Central memory CD8-positive, alpha-beta T cell (primary cell): ENCODE measurements at places on chromosomes 16 and 17.

DNA sequence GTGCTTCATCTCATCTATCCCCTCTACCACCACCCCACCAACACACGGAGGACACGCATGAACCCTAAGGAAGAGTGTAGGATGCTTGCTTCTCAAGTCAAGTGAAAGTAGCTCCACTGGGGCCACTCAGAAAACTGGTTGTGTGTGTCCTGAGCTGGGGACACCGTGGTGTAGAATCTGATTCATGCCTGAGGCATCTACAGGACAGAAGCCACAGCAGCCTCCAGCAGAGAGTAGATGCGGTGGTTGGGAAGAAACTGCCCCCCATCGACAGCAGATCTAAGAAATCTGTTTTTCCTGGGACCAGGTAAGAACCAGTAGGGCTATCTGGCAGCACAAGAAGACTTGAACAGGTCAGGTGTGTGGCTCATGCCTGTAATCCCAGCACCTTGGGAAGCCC lies 51.9 kb upstream of the HLF start:
- no peak overlapping the region for H3K27ac ChIP-seq
- H3K27me3 ChIP-seq: peaks cover 12% of the 10 kb centered on the region
- no peak overlapping the region for H3K4me3 ChIP-seq
- DNase-seq: no peak

DNA sequence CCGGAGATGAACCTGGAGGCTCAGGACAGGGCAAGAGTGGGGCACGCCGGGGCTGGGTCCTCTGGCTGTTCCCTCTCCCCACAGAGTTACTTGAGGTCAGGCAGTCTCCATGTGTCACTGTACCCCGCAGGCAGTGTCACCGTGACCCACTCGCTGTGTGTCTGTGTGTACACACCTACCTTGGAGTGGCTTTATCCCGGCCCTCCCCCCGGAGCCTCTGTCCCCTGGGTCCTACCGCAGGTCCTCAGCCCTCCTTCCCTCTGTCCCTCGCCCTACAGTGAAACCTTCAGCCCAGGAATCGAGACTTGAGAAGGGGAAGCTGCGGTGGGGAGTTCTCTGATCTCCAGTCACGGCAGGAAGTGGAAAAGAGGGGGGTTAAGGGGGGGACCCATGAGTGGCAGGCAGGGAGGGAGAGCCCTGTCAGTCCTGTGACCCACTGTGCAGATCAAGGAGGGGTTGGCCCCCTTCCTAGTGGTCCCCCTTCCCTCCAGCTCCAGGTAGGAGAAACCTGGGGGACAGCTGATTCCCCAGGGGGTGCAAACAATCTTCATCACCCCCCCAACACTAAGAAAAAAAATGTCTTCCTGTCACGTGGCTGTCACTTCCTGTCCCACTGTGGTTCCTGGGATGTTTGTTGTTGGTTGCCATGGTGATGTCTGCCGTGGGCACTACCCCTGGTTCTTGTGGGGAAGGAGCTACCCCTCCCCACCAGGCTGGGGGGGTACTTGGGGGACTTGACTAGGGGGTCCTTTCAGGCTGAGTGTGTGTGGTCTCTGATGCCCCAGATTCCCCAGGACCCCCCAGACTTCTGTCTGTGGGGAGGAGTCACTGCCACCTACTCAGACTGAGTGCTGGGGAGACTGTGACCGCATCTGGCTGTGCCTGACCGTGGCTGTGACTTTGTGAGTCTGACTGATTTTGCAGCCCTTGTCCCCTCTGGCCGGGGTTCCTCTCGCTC lies 13.7 kb downstream of the RARA start:
- peak; percentile 96 for DNase-seq
- peaks cover 79% of the 10 kb centered on the region for H3K36me3 ChIP-seq
- H3K4me1 ChIP-seq: peaks cover 92% of the 10 kb centered on the region
- H3K4me3 ChIP-seq: peak overlapping the region; percentile 79

DNA sequence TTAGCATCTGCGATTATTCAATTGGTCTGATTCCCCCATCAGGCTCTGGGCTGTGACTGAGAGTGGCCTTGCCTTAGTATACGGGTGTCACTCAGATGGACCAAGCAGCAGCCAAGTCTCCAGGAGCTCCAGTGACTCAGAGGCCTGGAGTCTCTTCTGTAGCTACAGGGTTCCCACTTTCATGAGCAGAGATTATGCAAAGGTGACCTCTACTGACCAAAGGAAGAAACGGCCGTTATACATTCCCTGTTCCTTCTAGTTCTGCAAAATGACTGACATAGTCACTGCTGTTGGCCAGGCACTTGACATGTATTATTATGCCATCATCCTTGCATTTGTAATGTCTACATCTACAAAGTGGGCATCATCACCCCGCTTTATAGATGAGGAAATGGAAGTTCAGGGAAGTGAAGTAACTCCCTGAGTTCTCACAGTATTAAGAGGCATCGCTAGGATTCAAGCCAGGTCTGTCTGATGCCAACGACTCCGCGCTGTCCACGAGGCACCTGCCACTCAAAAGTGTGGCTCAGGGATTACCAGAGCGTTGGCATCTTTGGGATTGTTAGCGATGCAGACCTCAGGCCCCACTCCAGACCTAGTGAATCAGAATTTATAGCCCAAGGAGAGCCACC lies 23.3 kb downstream of the SLC38A7 start:
- H3K4me3 ChIP-seq: no peak overlapping the region
- no peaks in the 10 kb centered on the region for H3K4me1 ChIP-seq
- H3K27ac ChIP-seq: no peak overlapping the region
- H3K27me3 ChIP-seq: no peaks in the 10 kb centered on the region
- H3K36me3 ChIP-seq: no peaks in the 10 kb centered on the region

GRCh38 chr16:4709481-4709880 lies 16.1 kb downstream of the NUDT16L1 start:
- H3K27me3 ChIP-seq: no peaks in the 10 kb centered on the region
- H3K27ac ChIP-seq: no peak overlapping the region
- peaks cover 34% of the 10 kb centered on the region for H3K36me3 ChIP-seq
- DNase-seq: no peak
- H3K4me3 ChIP-seq: no peak overlapping the region
- H3K4me1 ChIP-seq: peaks cover 5% of the 10 kb centered on the region

GRCh38 chr16:14043278-14043677 lies 27.8 kb upstream of the MRTFB start:
- no peaks in the 10 kb centered on the region for H3K36me3 ChIP-seq
- DNase-seq: no peak
- H3K27ac ChIP-seq: no peak overlapping the region
- H3K27me3 ChIP-seq: peaks cover 4% of the 10 kb centered on the region
- H3K4me3 ChIP-seq: no peak overlapping the region

- peaks cover 30% of the 10 kb centered on the region for H3K4me1 ChIP-seq
- H3K36me3 ChIP-seq: peaks cover 33% of the 10 kb centered on the region
- DNase-seq: no peak
- H3K27ac ChIP-seq: peak overlapping the region; percentile 99
- H3K4me3 ChIP-seq: peak overlapping the region; percentile 96
Observed at GRCh38 chr17:44221862-44222111, 2.3 kb upstream of the UBTF start.

DNA sequence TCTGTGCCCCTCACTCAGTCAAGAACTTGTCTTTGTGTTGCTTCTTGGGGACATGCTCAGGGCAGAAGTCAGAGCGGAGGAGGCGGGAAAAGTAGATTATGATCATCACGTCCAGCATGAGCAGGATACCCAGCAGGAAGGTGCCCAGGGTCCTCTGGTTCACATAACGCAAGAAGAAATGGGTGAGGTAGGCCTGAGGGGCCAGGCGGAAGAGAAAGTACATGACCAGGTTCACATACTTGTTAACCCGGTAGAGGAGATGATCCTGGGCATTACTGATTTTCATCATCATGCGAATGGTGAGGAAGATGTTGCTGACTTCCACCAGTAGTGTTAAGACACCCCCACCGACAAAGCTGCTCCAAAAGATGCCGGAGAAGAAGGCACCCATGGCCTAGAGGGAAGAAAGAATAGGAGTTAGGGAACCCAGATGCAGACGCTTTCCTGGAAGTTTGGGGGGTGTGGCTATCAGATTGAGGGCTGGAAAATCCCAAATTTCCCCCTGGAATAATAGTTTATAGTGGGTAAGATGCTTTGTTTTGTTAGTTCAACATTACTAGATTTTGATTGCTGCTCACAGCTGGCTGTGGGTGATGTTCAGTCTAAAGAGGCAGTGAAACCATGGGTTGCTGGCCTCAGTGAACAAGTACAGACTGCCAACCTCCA lies 1.4 kb downstream of the TLCD1 start:
- H3K36me3 ChIP-seq: peaks cover 73% of the 10 kb centered on the region
- no peak for DNase-seq
- H3K4me1 ChIP-seq: peaks cover 79% of the 10 kb centered on the region
- H3K27me3 ChIP-seq: no peaks in the 10 kb centered on the region
- H3K4me3 ChIP-seq: peak overlapping the region; percentile 94

DNA sequence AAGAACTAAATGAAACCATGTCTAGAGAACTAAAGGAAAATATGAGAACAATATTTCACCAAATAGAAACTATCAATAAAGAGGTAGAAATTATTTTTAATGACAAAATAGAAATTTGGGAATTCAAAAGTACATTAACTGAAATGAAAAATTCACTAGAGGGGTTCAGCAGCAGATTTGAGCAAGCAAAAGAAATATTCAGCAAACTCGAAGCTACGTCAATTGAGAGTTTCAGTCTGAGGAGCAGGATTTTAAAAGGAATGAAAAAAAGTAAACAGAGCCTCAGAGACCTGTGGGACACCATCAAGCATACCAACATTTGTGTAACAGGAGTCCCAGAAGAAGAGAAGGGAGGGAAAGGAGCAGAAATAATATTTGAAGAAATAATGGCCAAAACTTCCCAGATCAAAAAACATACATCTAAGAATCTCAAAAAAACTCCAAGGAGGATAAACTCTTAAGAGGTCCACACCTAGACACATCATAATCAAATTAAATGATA lies 38.3 kb downstream of the ZFP90 start:
- H3K36me3 ChIP-seq: peaks cover 4% of the 10 kb centered on the region
- no peak overlapping the region for H3K27ac ChIP-seq
- no peak overlapping the region for H3K4me3 ChIP-seq
- H3K4me1 ChIP-seq: no peaks in the 10 kb centered on the region
- no peaks in the 10 kb centered on the region for H3K27me3 ChIP-seq

DNA sequence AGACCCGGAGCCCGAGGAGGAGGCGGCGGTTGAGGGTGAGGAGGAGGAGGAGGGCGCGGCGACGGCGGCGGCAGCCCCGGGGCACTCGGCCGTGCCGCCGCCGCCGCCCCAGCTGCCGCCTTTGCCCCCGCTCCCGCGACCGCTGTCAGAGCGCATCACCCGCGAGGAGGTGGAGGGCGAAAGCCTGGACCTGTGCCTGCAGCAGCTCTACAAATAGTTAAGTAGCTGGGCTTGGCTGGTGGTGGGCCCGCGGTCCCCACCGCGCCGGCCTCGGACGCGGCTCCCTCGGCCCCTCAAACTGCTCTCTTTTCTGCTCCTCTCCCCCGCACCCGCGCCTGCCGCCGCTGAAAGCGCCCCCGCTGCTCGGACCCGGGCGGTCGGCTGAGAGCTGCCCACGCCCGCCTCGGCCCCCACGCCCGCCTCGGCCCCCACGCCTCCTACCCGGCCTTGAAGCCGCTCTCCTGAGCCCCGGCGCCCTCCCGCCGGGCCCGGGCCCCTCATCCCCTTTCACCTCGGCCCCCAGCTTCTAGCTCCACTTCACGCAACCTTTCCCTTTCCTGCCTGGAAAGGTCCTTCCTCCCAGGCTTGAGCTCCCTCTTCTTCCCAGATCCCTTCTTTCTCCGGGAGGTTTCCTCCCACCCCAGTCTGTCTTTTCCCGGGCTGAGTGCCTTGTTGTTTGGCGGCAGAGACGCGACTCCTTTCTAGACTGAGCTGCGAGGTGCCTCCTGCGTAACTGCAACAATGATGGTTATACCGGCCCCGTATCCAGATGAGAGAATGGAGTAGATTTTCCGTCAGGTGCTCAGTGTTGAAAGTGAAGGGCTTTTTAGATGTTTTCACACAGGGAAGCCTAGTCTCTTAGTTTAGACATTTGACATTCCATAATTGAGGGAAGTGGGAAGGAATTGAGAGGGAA lies 850 bp downstream of the PPM1E start:
- peaks cover 2% of the 10 kb centered on the region for H3K36me3 ChIP-seq
- H3K4me3 ChIP-seq: peak overlapping the region; percentile 89
- no peak overlapping the region for H3K27ac ChIP-seq
- no peak for DNase-seq
- H3K27me3 ChIP-seq: peaks cover 72% of the 10 kb centered on the region
- H3K4me1 ChIP-seq: peaks cover 14% of the 10 kb centered on the region

DNA sequence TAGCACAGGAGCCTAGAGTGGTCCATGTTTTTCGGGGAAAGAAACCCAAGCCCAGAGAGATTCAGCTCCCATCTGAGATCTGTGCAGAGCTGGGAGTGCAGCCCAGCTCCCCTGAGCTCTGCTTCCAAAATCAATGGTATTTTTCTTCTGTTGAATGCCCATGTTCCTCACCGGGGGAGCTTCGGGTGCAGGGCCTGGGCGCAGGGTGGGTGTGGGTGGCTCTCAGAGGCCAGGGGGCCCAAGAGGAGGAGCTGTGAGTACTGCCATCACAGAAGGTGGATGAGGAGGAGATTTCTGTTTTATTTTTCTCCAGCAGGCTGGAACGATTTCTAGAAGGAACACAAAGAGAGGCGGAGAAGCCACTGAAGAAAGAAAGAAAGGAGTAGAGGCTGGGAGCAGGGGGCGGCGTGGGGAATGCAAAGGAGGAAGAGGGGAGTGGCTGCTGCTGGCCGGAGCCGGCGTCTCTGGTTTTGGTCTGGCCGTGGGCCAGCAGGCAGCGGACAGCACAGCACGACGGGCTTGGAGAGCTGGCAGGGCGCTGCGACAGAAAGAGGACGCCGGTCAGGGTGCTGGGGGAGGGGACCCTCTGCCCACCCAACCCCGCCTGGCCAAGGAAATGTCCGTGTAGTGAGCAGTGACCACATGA lies 76.2 kb upstream of the KSR1 start:
- peaks cover 26% of the 10 kb centered on the region for H3K27me3 ChIP-seq
- no peak overlapping the region for H3K27ac ChIP-seq
- peaks cover 3% of the 10 kb centered on the region for H3K36me3 ChIP-seq
- no peak overlapping the region for H3K4me3 ChIP-seq

GRCh38 chr16:27228045-27228444 lies 24.7 kb downstream of the KDM8 start:
- peaks cover 49% of the 10 kb centered on the region for H3K4me1 ChIP-seq
- H3K36me3 ChIP-seq: peaks cover 10% of the 10 kb centered on the region
- H3K4me3 ChIP-seq: no peak overlapping the region
- H3K27me3 ChIP-seq: no peaks in the 10 kb centered on the region
- no peak overlapping the region for H3K27ac ChIP-seq

DNA sequence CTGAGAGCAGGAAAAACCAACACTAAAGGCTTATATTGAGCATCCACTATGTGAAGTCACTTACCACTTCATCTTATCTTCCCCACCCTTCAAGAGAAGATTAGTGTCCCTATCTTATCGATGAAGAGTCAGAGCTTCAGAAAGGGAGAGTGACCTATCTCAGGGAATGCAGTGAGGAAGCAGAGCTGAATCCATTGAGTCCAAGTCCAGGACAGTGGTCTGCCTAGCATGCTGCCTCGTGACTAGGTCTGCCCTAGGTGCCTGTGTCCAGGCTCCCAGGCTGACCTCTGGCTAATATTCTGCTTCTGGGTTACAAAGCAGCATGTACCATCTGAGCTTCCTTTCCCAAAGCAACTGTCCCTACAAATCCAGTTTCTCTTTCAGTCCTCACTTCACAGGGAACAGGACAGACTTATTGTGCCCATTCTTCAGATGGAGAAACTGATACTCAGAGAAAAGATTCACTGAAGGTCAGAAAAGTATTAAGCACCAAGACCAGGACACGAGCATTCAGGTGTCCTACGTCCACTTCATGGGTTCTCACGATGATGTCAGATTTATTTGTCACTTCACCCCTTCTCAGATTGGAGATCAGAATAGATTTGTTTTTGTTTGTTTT lies 13.3 kb upstream of the FZD2 start:
- H3K27me3 ChIP-seq: peaks cover 94% of the 10 kb centered on the region
- H3K27ac ChIP-seq: no peak overlapping the region
- H3K4me1 ChIP-seq: no peaks in the 10 kb centered on the region
- DNase-seq: no peak
